Mucosa of gallbladder (tissue), 1 donor: ENCODE measurements at places on chromosomes 5 and 9. TPM values are rescaled to one million over a fixed set of nuclear protein-coding genes. Genes with fewer than 3 reads are reported as not detected.

- DNase-seq, result no peak
Observed at GRCh38 chr9:111986035-111986556, 89.5 kb downstream of the UGCG start.

DNA sequence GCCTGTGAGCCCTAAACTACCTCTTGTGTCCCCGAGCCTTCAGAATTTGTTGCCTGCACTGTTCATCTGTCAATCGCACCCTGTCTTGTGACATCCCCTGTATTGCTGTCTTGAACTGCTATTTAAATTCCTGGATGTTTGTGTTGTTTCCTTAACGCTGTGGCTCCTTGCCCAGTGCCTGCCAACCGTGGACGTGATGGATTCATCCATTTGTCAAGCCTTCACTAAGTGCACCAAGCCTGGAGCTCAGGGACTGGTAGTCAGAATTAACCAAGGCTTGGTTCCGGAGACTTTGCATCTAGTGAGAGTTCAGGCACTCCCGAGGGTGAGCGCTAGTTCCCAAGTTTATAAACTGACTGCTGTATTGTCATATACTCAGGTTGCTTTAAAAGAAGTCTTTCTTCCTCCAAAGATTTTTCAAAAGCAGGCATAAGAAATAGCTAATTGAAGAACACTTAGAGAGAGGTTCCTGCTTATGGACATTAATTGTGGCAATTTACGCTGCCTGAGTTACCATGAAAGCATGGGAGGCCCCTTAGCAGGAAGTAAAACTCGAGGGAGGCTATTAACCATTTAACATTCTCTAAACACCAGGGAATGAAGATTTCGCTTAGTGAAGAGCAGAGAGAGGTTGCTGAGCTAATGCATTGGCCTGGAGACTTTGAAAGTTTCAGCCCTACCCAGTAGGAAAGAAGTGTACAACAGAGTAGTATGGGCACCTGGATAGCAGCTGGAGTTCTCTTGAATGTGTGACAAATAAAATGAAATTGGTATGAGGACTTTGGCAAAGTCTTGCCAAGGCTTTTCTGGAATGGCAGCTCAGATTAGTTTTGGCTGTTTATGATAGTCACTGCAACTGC, 29.0 kb downstream of the RGS3 start:
- DNase-seq, result no peak

GRCh38 chr9:1429297-1429696, 379.1 kb downstream of the DMRT2 start:
- no peak for DNase-seq

DNA sequence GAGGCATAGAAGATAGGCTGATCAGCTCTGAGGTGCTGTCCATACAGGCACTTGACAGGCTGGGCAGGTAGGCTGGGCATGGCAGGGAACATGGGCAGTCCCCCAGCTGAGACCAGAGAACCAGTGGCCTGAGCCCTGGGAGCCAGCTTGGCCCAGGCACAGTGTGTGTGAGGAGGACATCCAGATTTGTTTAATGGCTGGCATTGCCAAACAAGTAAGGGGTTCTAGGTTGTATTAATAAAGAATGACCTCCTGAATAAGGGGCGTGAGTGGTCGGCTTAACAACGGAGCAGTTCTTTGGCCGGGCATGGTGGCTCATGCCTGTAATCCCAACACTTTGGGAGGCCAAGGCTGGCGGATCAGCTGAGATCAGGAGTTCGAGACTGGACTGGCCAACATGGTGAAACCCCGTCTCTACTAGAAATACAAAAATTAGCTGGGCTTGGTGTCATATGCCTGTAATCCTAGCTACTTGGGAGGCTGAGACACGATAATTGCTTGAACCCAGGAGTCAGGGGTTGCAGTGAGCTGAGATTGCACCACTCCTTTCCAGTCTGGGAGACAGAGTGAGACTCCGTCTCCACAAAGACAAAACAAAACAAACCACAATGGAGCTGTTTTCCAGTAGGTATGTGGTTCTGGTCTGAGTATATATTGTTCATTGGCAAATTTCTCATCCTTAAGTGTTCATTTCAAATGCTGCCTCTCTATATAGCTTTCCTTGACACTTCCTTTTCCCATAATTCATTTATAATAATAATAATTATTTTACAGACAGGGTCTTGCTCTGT, 56.2 kb downstream of the ANGPTL2 start:
- no peak for DNase-seq

DNA sequence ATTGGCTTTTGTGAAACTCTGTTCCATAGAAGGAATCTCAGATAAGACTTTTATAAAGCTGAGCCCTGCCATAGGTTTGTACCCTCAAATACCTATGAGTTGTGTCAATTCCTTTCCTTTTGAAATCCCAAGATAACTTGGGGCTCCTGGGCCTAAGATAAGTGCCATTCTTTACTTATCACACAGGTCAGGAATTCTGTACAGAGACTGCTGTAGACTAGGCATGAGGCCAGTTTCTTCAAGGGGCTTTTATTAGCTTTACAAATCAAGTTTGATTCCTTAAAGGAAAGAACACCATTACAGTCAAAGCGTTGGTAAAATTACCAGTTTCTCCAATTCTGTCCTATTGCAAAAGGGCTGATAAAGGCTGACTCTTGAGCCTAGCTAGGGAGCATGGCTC, 39.2 kb downstream of the SHC3 start:
- no peak for DNase-seq

GRCh38 chr5:67878933-67879332, 336.6 kb upstream of the PIK3R1 start:
- DNase-seq, result no peak

GRCh38 chr9:130332384-130332926, 66.9 kb downstream of the HMCN2 start:
- no peak for DNase-seq

DNA sequence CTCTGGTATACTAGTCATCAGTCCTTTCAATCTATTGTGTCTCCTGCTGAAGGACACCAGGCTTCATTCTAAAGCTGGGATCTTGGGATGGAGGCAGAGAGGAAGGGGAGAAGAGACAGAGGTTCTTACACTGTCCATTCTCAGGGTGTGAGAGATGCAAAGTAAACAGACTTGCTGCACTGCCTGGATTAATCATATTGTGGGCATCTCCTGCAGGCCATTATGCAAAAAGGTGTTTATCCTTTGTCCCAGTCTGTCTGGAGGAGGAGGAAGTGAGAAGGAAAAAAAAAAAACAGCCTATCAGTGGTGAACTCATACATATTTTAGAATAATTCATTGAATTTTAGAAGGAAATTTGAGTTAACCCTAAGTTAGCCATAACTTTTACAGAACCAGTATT, 92.9 kb upstream of the TNPO1 start:
- no peak for DNase-seq

GRCh38 chr9:107999890-108000289, 510.3 kb upstream of the KLF4 start:
- DNase-seq, result no peak

GRCh38 chr5:62771341-62771740, 192.7 kb downstream of the LRRC70 start:
- DNase-seq, result no peak

- DNase-seq, result no peak
Observed at GRCh38 chr5:72597456-72597948, 90.3 kb upstream of the ZNF366 start.

DNA sequence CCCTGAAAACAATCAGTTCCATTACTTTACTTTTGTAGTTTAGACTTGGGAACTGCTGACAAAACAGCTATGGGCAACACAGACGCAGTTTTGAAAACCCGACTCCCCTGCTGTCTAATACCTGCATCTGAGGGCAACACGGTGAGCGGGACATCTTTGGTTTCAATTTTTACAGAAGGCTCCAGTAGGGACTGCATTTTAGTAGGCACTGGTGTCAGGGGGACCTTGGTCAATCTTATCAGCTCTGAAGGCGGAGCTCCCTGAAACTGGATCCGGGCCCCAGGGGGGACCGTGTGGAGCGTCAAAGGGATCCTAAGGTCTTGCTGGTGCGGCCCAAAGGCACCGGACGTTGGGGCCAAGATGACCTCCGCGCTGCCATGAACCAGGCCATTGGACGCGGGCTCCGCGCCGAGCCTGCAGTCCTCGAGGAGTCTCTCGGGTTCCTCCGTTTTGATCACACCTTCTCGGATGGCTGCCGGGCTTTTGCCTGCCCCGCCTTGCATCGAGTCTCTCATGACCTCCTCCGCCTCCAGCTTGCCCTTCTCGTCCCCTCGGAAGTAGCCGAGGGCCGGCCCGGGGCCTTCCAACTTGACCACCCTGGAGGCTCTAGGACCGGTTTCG, 1.1 kb downstream of the SOX30 start:
- no peak for DNase-seq

GRCh38 chr9:137138722-137139467, at the start of gene GRIN1:
TSS of gene GRIN1 (plus strand) at chr9:137139154. CDS start at chr9:137139487, 333 bp downstream.
- DNase-seq, result no peak

The SHC3 gene
- total RNA-seq, result 1.7 TPM

The APBA1 gene
- total RNA-seq, result 10.7 TPM

The MELK gene
- total RNA-seq, result 2.0 TPM

The ZDHHC11B gene
- total RNA-seq, result 14.5 TPM

The THG1L gene
- total RNA-seq, result 14.4 TPM

The FOXD4L5 gene
- total RNA-seq, result not detected
